ENCODE measurements at places on chromosomes 6 and 20. TPM values are rescaled to one million over a fixed set of nuclear protein-coding genes. Genes with fewer than 3 reads are reported as not detected.

GRCh38 chr6:45420083-45420908 lies 42.6 kb upstream of the SUPT3H start:
- DNase-seq, result no peak

DNA sequence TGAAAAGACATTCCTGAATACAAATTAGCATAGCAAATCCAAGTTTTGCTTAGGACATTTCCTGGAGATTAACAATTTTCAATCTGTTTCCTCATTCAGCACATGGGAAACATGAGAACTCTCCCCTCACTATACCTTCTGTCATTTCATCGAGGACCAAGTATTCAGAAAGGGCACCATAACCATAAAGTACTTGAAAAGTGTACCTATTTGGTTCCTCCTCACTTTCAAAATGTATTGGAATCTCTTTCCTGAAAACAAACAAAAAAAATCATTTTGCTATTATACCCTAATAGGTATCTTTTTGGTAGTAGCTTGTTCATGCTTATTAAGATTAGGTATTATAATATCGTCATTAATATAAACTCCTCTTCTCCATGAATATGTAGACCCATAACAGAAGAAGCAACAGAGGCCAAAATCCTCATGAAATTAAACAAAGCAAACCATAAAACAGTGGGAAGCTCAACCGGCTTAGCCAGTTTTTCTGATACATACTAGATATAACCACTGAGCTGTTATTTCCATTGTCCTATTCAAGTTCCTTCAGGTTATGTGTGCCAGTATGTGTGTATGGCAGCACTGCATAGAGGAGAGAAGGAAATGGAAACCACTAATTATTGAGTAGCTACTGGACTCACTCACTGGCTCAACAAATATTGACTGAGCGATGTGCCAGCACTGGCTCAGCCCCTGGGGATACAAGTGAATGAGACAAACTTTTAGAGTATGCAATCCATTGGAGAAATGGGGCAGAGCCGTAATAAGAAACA lies 274.0 kb downstream of the MAFB start:
- DNase-seq, result no peak

The YWHAB gene
- total RNA-seq, result 200 TPM

GRCh38 chr6:41560431-41561192 lies 14.4 kb downstream of the FOXP4 start:
- no peak for DNase-seq

The MAK gene
- 0.22 TPM for total RNA-seq

- no peak for DNase-seq
Measured at GRCh38 chr6:144297511-144298100, 12.5 kb downstream of the UTRN start.

The GSTA3 gene
- not detected for total RNA-seq

- no peak for DNase-seq
Measured at GRCh38 chr6:46393940-46394337, 97.3 kb downstream of the RCAN2 start.

DNA sequence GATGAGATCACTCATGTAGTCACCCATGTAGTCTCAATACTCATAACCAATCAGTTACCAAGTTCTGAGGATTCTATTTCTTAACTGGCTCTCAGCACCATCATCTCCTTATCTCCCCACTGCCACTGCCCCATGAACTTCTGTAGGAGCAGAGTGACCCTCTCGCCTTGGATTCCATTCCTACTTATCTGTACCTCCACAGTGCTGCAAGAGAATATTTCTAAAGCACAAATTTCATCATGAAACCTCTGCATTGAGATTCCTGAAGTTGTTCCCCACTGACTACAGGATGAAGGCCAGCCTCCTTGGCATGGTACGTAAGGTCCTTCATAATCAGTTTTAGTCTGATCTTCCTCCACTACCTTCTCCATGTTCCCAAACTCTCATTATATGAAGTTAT lies 34.8 kb downstream of the BACH2 start:
- no peak for DNase-seq

The PDE10A gene
- total RNA-seq, result 0.37 TPM

The LKAAEAR1 gene
- not detected for total RNA-seq

The MRPS10 gene
- total RNA-seq, result 62.1 TPM

DNA sequence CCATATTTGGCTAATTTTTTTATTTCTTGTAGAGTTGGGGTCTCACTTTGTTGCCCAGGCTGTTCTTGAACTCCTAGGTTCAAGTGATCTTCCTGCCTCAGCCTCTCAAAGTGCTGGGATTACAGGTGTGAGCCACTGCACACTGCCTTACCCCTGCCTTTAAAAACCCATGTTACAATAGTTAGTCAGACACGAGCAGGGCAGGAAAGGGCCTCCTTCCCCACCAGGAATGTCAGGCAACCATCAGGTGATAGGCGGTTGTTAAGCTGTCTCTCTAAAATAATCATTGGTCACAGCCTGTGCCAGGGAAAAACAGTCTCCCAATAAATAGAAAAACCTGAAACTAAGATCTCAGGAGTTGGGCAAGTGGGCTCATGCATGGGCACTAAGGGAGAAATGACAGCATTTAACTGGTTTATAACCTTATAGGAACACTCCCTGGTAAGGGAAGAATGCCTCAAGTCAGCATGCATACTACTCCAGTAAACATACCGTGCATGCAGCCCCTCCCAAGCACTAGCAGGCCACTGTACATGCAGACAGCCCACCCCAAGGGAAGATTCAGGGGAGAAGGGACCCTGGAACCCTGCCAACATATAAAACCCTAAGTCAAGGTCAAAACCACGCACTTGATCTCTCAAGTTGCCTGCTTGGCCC lies 8.4 kb downstream of the OR2H2 start:
- no peak for DNase-seq

DNA sequence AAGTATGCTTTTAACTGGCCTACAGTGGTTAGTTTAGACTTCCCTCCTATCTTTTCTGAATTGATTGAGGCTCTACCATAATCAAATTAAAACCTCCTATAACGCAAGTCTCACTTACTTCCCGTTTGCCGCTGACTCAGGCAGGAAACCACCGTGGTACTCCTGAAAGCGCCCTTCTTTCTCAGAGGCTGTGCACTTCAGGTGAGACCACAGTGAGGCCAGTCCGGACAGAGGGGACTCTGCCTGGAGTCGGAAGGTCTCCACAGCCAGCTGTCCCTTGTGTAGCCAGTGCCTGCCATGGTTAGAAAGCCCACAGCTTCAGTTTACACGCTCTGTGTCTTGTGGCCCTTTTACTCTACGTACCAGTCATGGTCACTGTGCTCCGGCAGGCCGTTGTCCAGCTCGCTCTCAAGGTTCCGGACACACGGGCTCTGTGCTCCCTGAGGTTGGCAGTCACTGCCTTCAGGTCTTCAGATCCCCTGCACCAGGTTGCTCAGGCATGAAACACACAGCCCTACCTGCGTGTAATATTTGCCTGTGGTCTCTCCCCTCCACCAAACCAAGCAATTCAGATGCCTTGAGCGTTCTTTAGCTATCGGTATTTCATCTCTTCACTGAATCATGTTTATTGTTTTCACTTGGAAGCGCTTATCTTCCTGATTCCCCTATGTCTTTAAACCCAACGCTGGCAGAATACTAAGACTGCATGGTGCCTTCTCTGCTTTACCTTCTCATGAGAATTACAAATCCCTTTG lies 178.8 kb downstream of the SMOC2 start:
- no peak for DNase-seq

DNA sequence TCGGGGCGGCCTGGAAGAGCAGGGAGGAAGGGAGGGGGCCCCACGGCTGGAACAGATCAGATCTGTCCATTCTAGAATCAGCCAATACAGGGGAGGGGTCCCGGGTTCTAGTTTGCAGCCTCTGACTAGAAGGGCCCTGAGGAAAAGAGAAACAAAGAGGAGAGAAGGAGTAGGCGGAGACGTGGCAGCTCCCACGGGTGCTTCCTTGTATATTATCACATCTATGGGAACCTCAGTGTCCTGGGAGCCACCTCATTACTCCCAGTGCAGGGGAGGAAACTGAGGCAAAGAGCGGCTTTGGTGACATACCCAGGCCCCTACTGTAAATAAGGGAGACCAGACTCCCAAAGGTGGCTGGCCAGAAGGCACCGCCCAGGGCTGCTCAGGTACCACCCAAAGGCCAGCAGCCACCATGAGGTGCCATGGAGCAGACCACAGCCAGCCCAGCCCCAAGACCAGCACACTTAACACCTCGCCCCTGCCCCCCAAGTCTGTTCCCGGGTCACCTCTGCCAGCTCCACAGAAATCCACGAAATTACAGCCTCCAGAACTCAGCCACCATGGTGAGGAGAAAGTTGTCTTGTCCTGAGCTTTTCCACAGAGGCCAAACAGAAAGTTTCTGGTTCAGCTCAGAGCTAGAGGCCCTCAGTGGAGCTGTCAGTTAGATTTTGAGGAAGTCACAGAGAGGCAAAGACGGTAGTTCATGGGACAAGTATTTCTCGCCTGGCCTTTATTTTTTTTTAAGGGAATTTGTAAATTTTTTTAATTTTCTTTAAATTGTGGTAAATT lies 2.1 kb downstream of the ZC3H12D start:
- no peak for DNase-seq

GRCh38 chr6:148005806-148006205 lies 336.8 kb upstream of the SASH1 start:
- DNase-seq, result no peak

DNA sequence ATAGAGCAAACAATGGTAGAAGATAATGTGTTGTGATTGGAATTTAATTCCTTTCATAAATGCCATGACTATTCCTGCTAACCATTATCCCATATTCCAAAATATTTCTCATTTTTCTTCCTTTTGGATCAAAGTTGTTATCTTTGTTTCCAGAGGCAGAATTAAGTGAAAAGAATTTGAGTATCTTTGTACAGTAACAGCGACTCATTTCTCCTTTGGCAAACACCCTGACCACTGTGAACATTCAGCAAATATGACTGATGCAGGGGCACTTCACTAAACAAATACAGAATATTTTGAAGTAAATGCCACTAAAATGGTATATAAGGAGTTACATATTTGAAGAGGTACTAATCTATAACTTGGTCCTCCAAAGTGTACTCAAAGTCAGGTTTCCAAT lies 105.0 kb upstream of the LAMP5 start:
- DNase-seq, result no peak

DNA sequence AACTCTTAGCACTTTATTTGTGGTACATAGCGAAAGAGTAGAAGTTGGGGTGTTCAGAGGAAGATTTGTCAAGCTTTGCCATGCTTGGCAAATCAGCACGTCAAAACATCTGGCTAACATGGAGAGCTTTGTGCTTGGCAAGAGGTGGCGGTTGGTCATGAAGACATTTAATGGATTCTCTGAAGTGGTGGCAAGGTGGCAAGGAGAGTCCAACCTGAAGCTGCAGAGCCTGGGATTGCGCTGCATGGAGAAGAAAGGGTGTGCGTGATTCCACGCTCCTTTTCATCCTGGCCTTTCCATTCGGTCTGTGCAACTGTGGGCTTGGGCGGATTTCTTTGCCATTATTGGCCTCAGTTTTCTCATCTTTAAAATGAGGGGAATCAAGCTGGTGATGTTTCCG lies 3.1 kb downstream of the PYGB start:
- DNase-seq, result no peak

DNA sequence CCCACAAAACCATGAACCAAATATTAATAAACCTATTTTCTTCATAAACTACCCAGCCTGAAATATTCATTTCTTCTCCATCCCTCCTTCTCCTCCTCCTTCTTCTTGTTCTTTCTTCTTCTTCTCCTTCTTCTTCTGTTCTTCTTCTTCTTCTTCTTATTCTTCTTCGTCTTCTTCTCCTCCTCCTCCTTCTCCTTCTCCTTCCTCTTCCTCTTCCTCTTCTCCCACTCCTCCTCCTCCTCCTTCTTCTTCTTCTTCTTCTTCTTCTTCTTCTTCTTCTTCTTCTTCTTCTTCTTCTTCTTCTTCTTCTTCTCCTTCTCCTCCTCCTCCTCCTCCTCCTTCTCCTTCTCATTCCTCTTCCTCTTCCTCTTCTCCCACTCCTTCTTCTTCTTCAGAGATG lies 5.0 kb upstream of the TMEM74B start:
- DNase-seq, result no peak

The IPCEF1 gene
- total RNA-seq, result 0.32 TPM

DNA sequence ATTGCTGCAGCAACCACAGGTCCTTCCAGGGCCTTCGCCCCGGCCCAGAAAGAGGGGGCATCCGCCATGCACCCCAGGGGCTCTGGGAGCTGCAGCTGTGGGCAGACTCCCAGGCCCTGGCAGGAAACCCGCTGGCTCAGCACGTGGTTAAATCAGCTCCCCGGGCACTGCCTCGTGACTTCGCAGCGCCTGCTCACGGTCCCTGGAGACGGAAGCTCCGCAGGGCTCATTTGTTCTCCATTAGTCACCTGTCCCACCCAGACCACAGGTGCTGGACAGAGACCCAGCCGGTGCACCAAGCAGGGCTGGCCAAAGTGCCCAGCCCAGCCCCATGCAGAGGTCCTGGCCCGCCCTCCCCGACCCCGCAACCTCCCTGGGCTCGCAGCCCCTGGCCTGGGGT lies 14.7 kb downstream of the KCNQ2 start:
- DNase-seq, result no peak

Measured in HCT116 (cell line).